ENCODE measurements at places on chromosomes 16 and 17. TPM values are rescaled to one million over a fixed set of nuclear protein-coding genes. Genes with fewer than 3 reads are reported as not detected.

DNA sequence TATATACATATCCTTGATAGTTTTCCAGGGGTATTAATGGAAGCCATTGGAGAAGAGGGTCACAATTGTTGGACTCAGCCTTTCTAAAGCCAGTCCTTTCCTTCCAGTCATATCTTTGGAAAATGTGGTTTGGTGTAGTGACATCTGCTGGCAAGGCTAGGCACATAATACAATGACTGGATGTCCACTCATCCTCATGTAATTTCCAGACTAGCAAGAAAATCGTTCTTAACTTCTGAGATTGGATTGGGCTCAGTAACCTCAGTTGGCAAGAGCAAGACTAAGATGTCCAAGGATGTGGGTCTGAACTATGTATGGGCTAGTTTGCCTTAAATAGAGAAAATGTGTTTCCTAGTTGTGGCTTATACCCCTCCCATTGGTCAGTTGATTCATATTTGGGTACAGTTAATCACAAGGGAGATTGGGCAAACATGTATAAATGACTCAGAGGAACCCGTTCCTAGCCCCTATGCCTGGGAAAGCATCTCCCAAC is 8.7 kb upstream of the KAT7 start:
- H3K4me3 ChIP-seq = no peak overlapping the region
- H3K27me3 ChIP-seq = peaks cover 6% of the 10 kb centered on the region
- DNase-seq = no peak
- H3K27ac ChIP-seq = no peak overlapping the region

DNA sequence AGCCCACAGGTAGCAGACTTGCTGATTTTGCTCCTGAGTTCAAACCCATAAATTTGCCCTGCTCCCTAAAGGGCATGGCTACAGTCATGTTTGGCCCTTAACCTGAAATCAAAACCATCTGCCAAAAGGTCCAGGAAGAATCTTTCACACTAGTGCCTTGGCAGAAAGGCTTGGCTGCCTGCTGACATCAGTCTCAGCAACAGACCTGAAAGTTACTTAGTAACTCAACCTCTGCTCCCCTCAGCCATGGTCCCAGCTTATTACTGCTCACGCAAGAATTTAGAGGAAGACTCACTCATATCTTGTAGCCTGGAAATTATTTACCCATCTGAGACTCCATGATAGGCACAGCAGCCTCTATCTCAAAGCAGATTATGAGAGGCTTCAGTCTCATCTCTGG is 98.0 kb upstream of the KIF2B start:
- no peaks in the 10 kb centered on the region for H3K4me1 ChIP-seq
- H3K4me3 ChIP-seq = no peak overlapping the region
- H3K36me3 ChIP-seq = no peaks in the 10 kb centered on the region
- no peaks in the 10 kb centered on the region for H3K27me3 ChIP-seq
- DNase-seq = no peak

GRCh38 chr16:15775663-15776304 is 81.0 kb downstream of the MYH11 start:
- no peak overlapping the region for H3K4me3 ChIP-seq
- no peak overlapping the region for H3K27ac ChIP-seq
- H3K36me3 ChIP-seq = no peaks in the 10 kb centered on the region
- no peak for DNase-seq
- H3K27me3 ChIP-seq = peaks cover 4% of the 10 kb centered on the region

Gene NPIPB8
- 2.1 TPM for total RNA-seq
